ENCODE measurements at places on chromosomes 13 and 19. TPM values are rescaled to one million over a fixed set of nuclear protein-coding genes. Genes with fewer than 3 reads are reported as not detected.

Gene ELSPBP1
- total RNA-seq: not detected

Gene LCP1
- total RNA-seq: 10.7 TPM

Gene NRTN
- total RNA-seq: 7.8 TPM

Gene ERVV-1
- not detected for total RNA-seq

Gene NLRP7
- total RNA-seq: not detected

Gene NLRP11
- total RNA-seq: not detected

Gene TNNI3
- not detected for total RNA-seq

Gene PCDH20
- 26.9 TPM for total RNA-seq

Gene FGF21
- not detected for total RNA-seq

Gene DENND1C
- total RNA-seq: 0.57 TPM

Gene PCDH9
- 141 TPM for total RNA-seq

Gene PDE4A
- 22.5 TPM for total RNA-seq

Gene CGB5
- total RNA-seq: not detected

Gene TMEM238
- 1.6 TPM for total RNA-seq

Gene SYNGR4
- total RNA-seq: not detected

Measured in gastroesophageal sphincter (tissue), 4 donors.